ENCODE measurements at places on chromosomes 13 and 19.

DNA sequence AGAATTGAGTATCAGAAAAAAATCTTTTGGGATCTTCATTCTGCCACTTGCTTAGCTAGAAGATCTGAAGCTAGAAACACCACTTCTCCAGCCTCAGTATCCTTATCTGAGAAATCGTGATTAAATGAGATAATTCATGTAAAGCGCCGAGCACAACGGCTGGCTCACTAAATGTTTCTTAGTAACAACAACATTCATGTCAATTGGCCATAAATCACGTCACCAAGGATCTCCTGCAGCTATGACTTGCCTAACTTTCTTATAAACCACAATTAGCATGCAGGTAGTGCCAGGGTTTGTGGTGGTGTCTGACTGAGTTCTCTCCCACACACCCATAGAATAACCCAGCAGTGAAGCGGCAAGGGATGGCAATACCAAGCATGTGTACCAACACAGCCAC is 501.3 kb downstream of the EFNB2 start:
- no peak for ATAC-seq

GRCh38 chr13:45787346-45787745 is 64.2 kb downstream of the SIAH3 start:
- no peak for ATAC-seq

DNA sequence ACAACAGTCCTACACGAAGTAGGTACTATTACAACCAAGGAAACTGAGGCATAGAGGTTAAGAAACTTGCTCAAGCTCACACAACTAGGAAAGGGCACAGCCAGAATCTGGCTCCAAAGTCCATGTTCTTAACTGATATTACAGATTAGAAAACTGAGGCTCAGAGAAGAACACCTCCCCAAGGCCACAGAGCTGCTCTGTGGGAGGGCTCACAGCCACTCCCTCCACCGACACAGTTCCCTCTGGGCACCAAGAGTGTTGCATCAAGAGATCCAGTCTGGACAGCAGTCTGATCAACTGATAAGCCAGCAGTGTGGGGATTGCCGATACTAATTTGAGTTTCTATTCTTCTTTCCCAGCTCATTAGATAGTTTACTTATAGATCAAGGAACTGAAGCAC is 29.5 kb downstream of the SLC15A1 start:
- no peak for ATAC-seq

DNA sequence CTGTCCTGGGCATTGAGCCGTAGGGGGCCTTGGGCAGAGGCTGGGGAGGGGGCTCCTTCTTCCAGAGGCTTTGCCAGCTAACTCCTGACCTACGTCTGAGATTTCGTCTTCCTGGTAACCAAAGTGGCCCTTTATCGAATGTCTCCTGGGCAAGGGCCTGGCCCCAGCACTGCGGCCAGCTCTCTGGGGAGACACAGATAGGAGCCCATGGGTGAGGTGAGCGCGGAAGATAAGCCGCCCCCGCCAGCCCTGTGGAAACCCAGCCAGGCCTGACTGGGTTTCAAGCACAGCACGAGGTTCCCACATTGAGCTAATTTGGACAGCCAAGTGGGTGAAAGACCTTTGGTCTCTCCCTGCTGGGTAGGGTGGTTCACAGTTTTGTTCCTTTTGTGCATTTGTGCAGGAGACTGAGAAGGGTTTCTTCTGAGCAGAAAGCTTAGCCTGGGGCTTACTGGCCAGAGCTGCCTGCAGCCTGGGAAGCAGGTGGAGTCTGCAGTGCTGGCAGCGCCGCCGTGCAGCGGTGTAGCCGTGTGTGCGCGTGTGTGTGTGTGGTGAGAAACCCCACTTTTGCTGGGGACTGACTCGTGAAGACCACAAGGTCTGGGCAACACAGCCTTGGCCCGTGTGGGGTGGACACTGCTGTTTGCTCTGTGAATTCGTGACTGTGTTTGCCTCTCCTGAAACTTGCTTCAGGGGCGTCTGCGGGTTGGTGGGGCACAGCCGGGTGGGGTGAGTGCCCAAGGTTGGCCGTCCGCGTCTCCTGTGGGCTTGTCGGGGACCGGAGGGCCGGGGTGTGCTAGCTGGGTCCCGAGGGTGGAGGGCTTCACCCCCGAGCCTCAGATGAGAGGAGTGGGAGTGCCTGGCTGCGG is 2.5 kb downstream of the BSG start:
- ATAC-seq = no peak

DNA sequence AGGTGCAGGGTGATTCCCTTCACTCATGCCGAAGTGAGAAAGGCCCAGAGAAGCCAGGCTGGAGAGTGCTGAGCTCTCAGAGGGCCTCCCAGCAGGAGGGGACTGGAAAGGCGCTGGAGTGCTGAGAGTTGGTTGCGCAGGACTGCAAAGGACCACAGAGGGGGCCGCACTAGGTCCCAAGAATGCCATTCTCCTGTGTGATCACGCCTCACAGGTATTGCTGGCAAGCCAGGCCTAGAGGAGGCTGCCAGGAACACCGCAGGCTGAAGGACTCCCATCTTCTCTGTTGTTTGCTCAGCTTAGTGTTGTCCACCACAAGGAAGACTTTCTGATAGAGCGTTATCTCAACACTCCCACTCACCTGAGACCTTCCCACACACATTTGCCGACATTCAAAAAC is 165.0 kb downstream of the FGF14 start:
- no peak for ATAC-seq

- no peak for ATAC-seq
Observed at GRCh38 chr19:8045872-8046568, 6.5 kb upstream of the CCL25 start.

GRCh38 chr19:40974633-40975037 is 16.4 kb upstream of the CYP2B6 start:
- ATAC-seq = peak; percentile 65

DNA sequence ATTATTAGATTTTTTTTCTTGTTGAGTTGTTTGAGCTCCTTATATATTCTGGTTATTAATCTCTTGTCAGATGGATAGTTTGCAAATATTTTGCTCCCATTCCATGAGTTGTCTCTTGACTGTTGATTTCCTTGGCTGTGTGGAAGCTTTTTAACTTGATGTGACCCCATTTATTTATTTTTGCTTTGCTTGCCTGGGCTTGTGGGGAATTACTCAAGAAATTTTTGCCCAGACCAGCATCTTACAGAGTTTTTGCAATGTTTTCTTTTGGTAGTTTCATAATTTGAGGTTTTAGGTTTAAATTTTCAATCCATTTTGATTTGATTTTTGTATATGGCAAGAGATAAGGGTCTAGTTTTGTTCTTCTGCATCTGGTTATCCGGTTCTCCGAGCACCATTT is 124.7 kb downstream of the PCCA start:
- ATAC-seq = no peak

- no peak for ATAC-seq
Observed at GRCh38 chr13:54536112-54536511, 1507.5 kb downstream of the OLFM4 start.

GRCh38 chr13:110168999-110169933 is 137.7 kb downstream of the COL4A1 start:
- no peak for ATAC-seq

- no peak for ATAC-seq
Observed at GRCh38 chr13:20370815-20371421, 138.8 kb upstream of the GJB6 start.

- ATAC-seq = no peak
Observed at GRCh38 chr13:73835138-73835721, 299.0 kb downstream of the KLF12 start.

- ATAC-seq = no peak
Observed at GRCh38 chr19:48673436-48674100, 751 bp upstream of the NTN5 start.

GRCh38 chr13:60090574-60090973 is 73.2 kb downstream of the DIAPH3 start:
- no peak for ATAC-seq

- ATAC-seq = no peak
Observed at GRCh38 chr19:50599427-50599826, 31.2 kb upstream of the LRRC4B start.

- ATAC-seq = no peak
Observed at GRCh38 chr13:39818953-39819352, 163.5 kb downstream of the COG6 start.

- ATAC-seq = no peak
Observed at GRCh38 chr19:38650911-38651584, 3.6 kb downstream of the ACTN4 start.

GRCh38 chr13:112619730-112620631 is 32.0 kb upstream of the TUBGCP3 start:
- no peak for ATAC-seq

GRCh38 chr13:107563099-107563925 is 652.0 kb downstream of the LIG4 start:
- no peak for ATAC-seq

DNA sequence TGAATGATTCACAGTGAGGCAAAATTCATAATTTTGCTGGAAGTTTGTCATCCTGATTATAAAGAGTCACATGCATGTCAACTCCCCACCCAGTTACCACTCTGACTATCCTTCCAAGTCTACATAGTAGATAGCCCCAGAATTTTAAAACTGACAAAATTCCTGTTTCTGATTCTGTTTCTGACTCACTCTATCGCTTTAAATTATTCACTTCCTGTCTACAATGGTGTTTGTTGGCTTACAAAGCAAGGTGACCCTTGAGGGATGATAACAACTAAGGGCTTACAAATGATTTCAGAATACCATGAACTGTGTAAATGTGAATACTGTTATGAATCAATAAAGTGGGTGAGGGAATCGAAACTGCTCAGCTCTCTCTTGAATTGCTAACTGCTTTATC is 98.7 kb upstream of the KL start:
- ATAC-seq = peak; percentile 83

DNA sequence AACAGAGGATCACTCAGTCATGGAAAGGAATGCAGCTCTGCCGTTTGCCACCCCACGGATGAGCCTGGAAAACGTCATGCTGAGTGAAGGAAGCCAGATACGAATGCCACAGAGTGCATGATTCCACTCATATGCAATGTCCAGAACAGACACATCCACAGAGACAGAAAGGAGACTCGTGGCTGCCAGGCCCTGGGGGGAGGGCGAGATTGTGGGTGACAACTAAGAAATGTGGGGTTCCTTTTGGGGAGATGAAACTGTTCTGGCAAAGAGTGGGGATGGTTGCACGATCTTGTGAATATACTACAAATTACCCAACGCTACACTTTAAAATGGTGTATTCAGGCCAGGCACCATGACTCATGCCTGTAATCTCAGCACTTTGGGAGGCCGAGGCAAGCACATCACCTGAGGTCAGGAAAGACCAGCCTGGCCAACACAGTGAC is 27.2 kb upstream of the NAPA start:
- no peak for ATAC-seq

- no peak for ATAC-seq
Observed at GRCh38 chr19:35225951-35226350, 2.6 kb downstream of the FAM187B start.

DNA sequence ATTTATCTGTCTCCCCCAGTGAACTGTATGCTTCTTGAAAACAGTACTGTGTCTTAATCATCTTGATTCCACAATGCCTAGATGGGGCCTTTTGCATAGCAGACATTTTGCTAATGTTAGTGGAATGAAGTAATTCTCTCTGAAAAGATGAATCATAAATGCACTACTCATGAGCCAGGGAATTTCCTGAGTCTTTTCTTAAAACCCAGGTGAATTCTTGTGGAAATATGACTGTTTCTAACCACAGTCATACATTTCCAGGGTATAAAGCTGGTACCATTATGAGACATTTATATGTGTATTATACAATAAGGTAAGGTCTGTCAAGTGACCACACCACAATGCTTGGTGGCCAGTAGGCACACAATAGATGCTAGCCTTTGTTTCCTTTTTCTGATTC is 5.5 kb upstream of the KCTD4 start:
- peak; percentile 89 for ATAC-seq

DNA sequence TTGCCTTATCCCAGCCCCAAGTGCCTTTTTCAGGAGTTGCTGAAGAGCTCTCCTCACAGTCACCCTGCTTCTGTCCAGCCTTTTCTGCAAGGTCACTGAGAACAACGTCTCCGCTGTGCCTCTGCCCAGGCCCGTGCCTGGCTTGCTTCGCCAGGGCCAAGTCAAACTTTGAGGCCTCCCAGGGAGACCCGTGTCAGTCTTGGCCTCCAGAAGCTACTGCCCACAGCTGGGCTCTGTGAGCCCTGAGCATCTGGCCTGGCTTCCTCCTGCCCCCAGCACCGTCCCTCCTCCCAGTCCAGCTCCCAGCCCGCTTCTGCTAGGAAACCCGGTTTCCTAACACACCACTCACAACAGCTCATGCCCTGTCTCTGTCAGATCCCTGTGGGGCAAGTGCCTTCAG is 165.9 kb downstream of the TEX29 start:
- no peak for ATAC-seq

Measured in activated CD4-positive, CD25-positive, alpha-beta regulatory T cell treated with anti-CD3 and anti-CD28 coated beads, Interleukin-2, amount 50 U/mL, for 24 hours (primary cell).